ENCODE measurements at places on chromosomes 13 and 19.

GRCh38 chr13:33554919-33555791 is 262.8 kb upstream of the RFC3 start:
- no peak for DNase-seq

DNA sequence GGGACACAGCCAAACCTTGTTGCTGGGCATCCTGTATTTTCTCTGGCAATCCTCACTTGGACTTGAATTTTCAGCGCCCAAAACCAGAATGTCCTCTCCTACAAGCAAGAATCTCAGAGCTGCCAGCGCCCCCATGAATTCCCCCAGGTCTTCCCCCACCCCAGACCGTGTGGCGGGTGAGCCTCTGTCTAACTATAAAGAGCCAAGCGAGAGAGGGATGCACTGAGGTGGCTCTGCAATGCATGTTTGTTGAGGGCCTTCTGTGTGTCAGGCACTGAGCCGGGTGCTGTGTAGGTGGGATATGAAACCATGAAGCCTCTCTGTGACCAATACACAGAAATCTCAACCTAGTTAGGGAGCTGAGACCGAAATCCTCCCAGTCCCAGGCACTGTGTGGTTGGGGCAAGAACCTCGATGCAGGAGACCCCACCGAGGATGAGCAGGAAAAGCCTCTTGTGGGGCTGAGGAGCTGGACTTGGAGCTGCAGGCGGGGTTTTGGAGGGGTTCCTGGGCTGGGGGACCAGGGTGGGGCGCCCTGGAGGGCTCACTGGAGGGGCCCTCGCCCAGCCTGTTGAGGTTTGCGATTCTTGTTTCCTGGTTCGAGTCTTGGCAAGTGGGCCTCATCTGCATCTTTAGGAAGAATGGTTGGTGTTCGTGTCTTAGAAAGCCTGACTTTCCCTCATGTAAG is 12.4 kb upstream of the PROZ start:
- DNase-seq, result no peak

DNA sequence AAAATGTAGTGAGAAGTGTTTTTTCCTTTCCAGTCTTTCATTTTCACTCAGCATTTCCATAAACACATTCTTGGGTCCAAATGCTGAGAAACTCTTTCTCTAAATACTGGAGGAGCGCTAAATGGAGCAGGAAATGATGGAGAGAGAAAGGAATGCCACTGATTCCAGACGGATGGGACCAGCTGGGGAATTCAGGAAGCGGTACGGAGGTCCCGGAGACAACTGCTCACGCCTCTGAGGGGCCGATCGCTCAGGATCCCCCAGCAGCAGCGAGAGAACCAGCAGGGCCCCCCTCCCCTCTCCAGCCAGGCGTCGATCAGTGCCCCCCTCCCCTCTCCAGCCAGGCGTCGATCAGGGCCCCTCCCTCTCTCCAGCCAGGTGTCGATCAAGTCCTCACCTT is 13.2 kb downstream of the RASA3 start:
- DNase-seq, result no peak

GRCh38 chr13:60164234-60164889 is 634 bp upstream of the DIAPH3 start:
- DNase-seq, result no peak

- peak; percentile 91 for DNase-seq
Observed at GRCh38 chr19:35745328-35746086, at the start of the genes PSENEN and U2AF1L4. Gene PSENEN (plus strand): TSS chr19:35745651. CDS start chr19:35745931, 280 bp downstream. Gene U2AF1L4 (minus strand): TSS chr19:35745418. CDS start chr19:35745391, 27 bp downstream.

DNA sequence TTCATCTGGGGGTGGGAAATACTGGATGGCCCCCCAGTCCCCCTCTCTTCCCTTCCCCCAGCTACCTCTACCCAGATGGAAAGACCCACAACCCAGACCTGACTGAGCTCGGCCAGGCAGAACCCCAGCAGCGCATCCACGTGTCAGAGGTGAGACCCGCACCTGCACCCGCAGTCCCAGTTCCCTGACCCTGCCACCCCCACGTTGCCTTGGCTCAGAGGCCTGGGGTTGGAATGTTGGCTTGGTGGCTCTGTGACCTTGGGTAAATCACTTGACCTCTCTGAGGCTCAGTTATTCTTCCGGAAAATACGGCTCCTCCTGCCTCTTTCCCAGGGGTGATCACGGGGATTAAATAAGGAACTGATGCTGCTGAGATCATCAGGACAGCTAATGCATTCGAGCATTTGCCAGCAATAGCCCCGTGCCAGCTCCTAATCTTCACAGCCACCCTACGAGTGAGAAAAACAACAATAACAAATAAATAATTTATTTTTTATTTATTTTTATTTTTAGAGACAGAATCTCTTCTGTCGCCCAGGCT is 12.3 kb downstream of the CBLC start:
- DNase-seq, result no peak

DNA sequence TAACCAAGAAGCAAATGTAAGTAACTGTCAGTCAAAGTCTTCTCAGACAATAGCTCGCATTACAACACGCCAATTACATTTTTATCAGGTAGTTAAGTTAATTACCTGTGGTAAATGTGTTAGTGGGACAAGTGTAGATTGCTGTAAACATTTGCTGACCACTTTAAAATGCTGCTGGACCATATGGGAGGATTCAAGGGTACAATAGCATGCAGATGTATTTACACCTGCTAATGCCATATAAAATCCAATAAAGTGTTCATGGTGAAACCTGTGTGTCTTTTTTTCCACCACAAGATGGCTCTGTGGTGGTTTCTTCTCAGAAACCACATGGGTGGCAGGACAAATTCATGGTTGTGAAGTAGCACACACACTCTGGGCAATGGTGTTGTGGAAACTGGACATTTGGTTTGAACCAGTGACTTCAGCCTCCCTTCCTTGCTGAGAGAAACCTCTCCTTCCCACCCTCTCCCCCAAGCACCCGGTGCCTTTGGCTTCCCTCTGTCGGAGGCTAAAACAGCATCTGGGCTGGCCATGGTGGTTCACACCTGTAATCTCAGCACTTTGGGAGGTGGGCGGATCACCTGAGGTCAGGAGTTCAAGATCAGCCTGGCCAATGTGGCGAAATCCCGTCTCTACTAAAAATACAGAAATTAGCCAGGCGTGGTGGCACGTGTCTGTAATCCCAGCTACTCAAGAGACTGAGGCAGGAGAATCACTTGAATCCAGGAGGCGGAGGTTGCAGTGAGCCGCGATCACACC is 18.1 kb upstream of the GTF3A start:
- no peak for DNase-seq

- no peak for DNase-seq
Observed at GRCh38 chr19:48953141-48953540, 1.5 kb upstream of the BAX start.

- no peak for DNase-seq
Observed at GRCh38 chr19:40465025-40465556, 454 bp downstream of the BLVRB start.

- peak; percentile 90 for DNase-seq
Observed at GRCh38 chr19:41945135-41945766, 13.9 kb downstream of the RABAC1 start.

DNA sequence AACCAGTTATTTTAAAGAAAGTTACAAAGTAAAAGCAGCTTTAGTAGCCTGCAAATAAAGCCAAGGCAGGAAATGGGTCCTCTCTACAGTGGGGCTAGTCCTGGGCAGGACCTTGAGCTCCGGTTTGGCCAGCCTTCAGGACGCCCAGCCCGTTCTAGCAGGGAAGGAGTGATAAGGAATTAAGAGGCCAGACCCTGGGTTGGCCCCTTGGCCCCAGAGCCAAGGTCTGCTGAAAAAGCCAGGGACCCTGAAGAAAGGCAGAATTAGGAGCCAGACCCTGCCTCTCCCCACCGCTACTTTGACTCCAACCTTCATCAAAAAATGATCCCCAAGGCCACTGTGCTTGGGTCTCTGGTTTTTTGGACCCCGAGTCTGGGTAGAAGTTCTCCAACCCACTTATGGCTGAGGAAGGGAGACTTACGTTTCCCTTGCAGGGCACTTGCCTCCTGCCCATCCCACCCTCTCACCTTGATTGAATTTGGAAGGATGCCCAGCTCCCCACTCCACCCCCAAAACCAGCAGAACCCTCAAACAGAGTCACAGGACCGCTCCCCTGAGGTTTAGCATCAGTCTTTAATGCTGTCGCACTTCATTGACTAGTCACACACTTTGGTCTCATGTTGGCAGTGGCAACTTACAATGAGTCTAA is 3.9 kb downstream of the DNAJB1 start:
- DNase-seq, result no peak

DNA sequence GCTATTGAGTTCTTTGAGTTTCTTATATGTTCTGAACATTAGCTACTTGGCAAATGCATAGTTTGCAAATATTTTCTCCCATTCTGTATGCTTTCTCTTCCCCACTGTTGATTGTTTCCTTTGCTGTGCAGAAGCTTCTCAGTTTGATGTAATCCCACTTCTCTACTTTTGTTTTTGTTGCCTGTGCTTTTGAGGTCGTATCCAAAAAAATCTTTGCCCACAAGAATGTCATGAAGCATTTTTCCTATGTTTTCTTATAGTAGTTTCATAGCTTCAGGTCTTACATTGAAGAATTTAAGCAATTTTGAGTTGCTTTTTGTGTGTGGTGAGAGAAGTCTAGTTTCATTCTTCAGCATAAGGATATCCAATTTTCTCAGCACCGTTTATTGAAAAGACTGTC is 536.7 kb upstream of the ARGLU1 start:
- no peak for DNase-seq

- DNase-seq, result no peak
Observed at GRCh38 chr19:23406091-23406490, 10.8 kb upstream of the ZNF91 start.

DNA sequence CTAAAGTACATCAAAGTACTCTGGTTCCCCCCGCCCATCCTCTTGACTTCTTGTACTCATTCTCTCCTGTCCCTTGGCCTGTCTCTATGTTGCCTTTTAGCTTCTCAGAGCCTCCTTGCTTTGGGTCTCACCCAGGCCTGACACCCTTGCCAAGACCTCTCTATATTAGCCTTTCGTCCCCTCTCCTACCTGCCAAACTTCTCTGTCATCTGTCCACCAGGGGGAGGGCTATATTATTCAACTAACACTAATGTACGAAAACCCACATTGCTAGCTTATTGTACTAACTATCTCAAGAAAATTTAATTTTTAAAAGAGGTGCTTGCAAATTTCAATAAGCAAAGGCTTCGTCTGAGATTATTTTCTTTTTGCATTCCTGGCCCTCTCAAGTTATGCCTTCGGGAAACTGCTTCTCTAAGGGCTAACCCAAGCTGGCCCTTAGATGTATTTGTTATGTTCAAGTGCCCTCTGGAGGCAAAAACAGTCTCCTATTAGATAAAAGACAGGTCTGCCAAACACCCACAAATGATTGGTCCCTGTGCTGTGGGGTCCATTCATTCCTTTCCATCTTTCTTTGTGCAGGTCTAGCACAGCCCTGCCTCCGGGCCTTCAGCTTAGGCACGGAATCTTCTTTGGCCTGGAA is 6.3 kb upstream of the MRPS31 start:
- DNase-seq, result no peak

DNA sequence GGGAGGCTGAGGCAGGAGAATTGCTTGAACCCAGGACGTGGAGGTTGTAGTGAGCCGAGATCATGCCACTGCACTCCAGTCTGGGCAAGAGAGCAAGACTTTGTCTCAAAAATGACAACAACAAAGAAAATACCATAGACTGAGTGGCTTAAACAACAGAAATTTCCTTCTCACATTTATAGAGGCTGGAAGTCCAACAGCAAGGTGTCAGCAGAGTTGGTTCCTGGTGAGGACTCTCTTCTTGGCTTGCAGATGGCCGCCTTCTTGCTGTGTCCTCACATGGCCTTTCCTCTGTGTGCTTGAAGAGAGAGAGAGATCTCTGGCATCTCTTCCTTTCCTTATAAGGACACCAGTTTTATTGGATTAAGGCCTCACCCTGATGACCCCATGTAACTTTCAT is 56.1 kb upstream of the ADGRE5 start:
- no peak for DNase-seq

GRCh38 chr13:40077396-40078027 is 422.1 kb downstream of the COG6 start:
- no peak for DNase-seq

GRCh38 chr13:20565115-20565736 is 1.7 kb upstream of the IFT88 start:
- no peak for DNase-seq

- DNase-seq, result no peak
Observed at GRCh38 chr13:34258646-34259386, 440.9 kb downstream of the RFC3 start.

GRCh38 chr19:38384209-38385027 is 3.4 kb downstream of the GGN start:
- DNase-seq, result no peak

DNA sequence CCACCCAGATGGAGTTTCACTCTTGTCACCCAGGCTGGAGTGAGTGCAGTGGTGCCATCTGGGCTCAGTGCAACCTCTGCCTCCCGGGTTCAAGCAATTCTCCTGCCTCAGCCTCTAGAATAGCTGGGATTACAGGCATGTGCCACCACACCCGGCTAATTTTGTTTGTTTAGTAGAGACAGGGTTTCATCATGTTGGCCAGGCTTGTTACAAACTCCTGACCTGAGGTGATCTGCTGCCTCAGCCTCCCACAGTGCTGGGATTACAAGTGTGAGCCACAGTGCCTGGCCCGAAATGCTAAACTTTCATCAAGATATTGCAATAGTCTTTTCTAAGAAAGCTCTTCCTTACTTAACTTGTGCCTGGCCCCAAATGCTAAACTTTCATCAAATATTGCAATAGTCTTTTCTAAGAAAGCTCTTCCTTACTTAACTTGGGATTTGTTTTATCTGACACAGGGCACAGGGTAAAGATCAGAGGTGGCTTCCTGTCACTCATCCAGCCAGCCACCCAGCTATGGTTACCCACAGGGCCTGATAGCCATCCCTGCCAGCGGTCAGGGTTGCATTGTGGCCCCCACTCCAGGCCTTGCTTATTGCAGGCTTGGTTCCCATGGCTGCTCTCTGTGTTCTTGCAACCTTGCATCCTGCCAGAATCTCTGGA is 352.3 kb upstream of the TMTC4 start:
- no peak for DNase-seq

DNA sequence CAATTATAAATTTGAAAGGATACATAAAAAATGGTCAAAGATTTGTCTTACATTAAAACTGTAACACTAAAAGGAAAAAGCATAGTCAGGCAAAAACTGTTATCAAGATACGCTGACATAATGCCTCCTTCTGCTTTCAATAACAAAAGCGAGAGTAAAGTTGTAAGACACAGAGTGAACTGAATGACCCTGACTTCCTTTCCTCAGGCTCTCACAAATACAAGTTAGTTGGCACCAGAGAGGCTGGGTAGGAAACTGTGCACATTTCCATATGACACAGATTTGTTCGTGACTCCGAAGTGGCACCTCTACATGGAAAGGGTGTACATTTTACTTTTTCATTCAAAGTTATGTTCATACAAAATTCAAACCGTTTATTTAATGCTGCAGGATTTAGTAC is 15.4 kb downstream of the FGF14 start:
- DNase-seq, result no peak
